ENCODE measurements at places on chromosomes 11 and 22.

GRCh38 chr22:44586999-44587736, 89.1 kb upstream of the RTL6 start:
- no peak for DNase-seq

- DNase-seq: no peak
Measured at GRCh38 chr11:14054116-14055107, 91.9 kb downstream of the SPON1 start.

DNA sequence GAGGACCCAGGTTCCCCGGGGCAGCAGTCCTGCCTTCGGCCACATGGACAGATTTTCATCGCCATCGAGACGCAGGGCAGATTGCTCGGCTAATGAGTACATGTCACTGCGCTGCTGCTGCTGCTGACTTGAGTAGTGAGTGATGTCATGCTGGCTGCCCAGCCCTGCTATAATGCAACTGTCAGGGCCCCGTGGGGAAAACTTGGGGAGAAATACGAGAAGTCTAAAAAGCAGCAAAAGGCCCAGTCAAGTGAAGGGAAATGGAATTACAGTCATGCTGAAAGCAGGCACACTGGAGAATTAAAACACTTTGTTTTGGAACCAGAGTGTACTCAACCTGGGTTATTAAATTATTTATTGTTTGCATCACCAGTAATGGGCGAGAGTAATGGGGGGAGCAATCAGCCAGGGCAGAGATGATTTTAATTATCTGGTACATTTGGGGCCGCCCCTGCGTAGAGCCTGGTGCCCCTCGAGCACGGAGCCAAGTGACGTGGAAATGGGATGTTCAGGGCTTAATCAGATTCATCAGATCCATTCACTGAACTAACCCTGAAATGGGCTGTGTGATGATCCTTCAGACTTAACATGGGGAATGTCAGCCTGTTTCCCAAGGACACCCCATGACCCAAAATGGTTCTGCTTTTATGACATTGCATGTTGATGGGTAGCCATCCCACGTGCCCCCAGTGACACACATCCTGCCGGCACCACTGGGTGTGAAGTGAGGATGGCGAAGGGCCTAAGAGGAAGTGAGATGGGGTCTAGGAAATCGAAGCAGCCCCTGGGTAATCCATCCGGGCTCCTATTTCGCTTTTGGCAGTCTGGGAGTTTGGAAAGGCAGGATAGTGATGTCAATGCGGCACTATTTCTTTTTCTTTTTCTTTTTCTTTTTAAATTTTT, 241.6 kb upstream of the CADM1 start:
- no peak for DNase-seq

DNA sequence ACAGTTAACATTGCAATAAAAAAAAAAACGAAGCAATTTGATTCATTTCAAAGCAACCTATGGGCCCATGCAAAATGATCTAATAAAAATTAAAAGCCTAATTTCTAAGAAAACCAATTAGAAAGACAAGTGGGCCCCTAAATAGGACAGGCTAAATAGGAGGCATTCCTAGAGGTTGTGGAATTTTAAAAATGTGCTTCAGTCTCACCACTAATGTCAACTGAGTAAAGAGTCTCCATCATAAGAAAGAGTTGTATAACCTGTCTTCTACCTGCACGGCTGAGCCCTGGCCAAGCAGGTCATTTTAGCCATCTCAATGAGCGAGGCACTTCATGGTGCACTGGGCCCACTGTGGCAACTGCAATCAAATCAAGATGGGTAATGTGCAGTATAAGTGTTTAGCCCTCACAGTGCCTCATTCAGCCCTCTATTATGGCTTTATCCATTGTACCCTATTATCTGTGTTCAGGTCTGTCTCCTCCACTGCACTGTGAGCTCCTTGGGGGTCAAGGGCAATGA, 76.4 kb downstream of the PRSS23 start:
- DNase-seq: no peak

DNA sequence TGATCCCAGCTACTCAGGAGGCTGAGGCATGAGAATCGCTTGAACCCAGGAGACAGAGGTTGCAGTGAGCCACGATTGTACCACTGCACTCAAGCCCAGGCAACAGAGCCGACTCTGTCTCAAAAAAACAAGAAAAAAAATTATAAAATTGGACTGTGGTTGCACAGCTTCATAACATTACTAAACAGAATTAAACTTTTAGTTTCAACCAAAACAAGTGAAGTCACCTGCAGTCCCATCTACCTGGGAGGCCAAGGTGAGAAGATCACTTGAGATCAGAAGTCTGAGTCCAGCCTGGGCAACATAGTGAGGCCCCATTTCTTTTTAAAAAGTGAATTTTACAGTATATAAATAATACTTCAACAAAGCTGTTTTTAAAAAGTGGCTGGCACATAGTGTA, 47.8 kb upstream of the CD5 start:
- no peak for DNase-seq

DNA sequence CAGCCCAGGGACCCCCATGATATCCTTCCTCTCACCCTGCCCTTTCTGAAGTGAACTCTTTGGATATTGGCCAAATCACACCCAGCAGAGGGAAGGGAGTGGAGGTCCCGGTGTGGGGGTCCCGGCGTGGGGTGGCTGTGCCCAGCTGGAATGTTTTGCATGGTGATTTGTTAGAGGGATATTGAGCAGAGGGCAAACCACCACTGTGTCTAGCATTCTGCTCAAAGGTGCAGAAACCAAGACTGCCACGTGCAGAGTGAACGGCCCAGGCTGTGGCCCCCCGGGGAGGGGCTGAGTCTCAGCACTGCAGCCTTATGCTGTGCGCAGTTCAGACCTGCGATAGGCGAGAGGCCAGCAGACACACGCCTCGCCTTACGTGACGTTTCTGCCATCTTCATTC, 7.9 kb upstream of the BID start:
- DNase-seq: no peak

DNA sequence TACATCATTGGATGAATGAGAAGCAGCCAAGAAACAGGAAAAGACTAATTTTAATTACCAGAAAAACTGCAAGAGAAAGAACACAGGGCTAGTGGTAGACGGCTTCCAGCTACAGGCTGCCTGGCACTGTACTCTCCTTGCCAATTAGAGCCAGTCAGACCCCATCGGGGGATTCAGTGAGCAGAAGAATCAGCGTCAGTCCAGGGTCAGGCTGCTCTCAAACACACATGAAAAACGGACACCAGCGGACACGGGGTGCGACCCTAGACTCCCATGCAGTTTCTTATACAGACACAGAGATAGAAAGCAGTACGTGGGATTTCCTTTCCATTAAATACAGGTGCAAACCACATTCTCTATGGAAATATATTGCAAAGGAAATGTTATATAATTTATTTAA, 1.1 kb upstream of the CNTN5 start:
- DNase-seq: no peak

- DNase-seq: no peak
Measured at GRCh38 chr11:128881221-128881620, 9.9 kb upstream of the KCNJ5 start.

DNA sequence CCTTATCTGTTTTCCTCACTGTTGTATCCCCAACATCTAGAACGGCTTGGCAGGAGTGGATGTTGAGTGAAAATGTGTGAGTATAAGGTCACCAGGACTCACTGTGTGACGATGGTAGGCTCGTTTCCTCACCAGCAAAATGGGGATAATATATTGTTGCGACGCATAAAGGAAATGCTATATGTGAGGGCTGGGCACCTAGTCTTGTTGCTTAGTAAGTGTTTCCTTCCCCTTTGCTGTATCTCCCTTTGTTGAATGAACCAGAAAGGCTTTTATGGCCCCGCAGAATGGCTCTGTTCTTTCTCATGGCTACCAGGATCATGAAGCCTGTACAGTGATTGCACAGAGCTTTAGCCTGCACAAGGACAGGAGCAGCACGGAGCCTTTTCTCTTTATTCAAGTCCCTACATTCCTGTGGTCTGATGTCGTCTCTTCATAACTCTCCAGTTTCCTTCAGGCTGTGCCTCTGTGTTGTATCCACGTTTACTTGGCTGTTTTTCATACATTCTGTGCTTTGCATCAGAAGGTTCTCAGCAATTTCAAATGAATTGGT, 5.4 kb downstream of the TNRC6B start:
- DNase-seq: no peak

Data from GM12892 (cell line).